ENCODE measurements at places on chromosomes 5 and 9. TPM values are rescaled to one million over a fixed set of nuclear protein-coding genes. Genes with fewer than 3 reads are reported as not detected.

DNA sequence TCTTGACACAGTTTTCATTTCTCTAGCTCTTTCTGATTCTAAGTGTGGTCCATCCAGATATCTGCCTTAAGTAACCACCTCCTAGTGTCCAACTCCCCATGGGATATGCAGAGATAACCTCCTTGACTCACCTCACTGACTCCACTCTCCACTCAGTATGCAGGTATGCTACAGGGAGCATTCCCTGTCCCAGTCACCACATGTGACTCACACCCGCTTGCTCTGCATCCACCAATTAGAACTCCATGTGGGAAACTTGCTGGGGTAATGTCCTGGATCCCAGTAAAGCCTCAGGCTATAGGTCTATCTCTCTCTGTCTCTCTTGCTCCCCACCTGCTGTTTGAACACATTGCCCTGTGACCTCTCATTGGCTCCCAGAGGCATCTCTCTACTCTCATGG is 563.9 kb downstream of the HTR1A start:
- DNase-seq, result no peak

- DNase-seq, result no peak
These were observed 112.3 kb downstream of the VCAN start for GRCh38 chr5:83583859-83584258.

PRLR gene
- total RNA-seq, result 1.9 TPM

- DNase-seq, result no peak
These were observed 44.9 kb downstream of the SHB start for GRCh38 chr9:38024036-38024681.

- DNase-seq, result no peak
These were observed 99.9 kb upstream of the PITX1 start for GRCh38 chr5:135133698-135134515.

- DNase-seq, result no peak
These were observed 458.6 kb downstream of the ZSWIM6 start for GRCh38 chr5:61790678-61791077.

F2RL2 gene
- total RNA-seq, result 0.76 TPM

DNA sequence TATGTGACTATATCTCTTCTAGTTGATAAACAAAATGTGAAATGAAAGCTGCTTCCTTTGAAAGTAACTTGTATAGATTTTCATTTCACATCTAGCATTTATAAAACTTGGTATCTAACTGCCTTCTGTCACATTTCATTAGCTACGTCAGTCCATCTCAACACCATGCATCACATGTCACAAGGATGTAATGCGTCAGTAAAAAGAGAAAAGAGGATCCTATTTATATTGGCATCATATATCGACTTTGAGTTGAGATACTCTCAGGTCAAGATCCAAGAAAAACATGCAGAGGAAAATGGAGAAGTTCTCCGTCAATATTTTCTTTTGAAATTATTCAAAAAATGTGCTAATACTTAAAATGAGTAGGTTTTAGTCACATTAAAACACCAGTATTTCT is 1211.2 kb downstream of the EFNA5 start:
- DNase-seq, result no peak

DNA sequence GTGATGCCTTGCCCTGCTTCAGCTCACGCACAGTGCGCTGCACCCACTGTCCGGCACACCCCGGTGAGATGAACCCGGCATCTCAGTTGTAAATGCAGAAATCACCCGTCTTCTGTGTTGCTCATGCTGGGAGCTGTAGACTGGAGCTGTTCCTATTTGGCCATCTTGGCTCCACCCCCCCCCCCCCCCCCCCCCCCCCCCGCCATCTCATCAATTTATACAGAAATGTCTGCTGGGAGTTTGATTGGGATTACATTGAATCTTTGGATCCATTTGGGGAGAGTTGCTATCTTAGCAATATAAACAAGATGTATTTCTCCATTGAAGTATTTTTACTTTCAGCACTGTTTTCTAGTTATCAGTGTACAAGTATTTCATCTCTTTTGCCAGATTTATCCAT is 55.2 kb downstream of the RIC1 start:
- DNase-seq, result no peak

DNA sequence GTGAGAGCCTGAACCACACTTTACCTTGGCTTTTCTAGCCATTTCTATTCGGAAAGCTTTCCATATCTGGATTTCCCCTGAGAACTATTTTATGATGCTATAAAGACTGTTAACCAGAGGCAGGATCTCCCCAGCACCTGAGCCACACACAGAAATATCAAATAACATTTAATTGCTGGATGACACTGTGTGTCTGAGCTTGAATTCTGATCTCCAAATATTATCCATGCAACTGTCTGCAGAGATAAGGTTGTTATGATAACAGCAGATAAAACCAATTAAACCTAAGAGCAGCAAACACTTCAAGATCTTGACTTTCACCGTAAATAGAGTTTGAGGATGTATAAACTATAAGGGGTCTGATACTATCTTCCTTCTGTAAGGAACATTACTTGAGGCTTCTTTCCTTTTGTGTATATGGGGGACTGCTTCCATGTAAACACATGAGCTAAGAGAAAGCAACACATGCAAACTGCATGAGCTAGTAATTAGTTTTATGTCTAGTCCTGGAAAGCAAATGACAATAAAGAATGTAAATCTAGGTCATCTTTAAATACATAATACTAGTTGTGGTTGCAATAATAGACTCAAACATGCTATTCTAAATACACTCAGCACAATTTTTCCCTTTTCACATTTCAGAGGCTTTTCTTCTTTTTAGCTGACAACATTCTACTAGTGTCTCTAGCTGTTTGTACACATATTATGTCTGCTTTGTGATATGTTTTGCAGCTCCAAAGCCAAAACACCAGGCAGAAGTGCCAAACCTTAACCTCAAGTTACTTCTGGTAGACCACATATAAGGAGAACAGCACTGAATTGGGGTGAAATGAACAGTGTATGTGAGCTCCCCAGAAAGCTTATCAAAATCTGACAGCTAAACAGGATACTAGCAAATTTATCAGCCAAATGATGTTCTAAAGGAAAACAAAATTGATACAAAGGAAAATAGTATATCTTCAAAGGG is 136.5 kb downstream of the EFNA5 start:
- DNase-seq, result no peak

ORM1 gene
- total RNA-seq, result 0.41 TPM

PCSK1 gene
- total RNA-seq, result 0.09 TPM

SLC4A9 gene
- total RNA-seq, result not detected

- DNase-seq, result no peak
These were observed 188.9 kb upstream of the RPS23 start for GRCh38 chr5:82466986-82467561.

GRCh38 chr5:138371454-138371853 is 19.0 kb downstream of the KDM3B start:
- DNase-seq, result no peak

FAM153A gene
- total RNA-seq, result not detected

DNA sequence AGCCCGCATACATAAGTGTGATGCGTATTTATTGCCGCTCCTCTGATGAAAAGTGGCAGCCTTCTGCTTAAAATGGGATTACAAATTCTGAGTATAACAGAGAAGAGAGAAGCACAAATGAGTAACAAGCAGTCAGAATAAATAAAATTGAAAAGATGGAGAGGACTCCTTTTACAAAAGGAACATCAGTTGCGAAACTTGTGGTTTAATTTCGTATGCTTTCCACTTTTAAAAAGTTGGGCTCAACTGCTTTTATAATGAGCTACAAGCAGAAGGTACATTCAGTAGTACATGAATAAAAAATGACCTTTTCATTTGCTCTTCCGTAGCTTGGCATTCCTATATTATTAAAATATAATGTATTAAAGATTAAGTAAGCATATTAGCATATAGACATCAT is 320.0 kb downstream of the FBXL17 start:
- DNase-seq, result no peak

GRCh38 chr5:57302643-57303042 is 128.8 kb downstream of the GPBP1 start:
- DNase-seq, result no peak

BTNL3 gene
- total RNA-seq, result not detected

TSSK1B gene
- total RNA-seq, result 1.3 TPM

DNA sequence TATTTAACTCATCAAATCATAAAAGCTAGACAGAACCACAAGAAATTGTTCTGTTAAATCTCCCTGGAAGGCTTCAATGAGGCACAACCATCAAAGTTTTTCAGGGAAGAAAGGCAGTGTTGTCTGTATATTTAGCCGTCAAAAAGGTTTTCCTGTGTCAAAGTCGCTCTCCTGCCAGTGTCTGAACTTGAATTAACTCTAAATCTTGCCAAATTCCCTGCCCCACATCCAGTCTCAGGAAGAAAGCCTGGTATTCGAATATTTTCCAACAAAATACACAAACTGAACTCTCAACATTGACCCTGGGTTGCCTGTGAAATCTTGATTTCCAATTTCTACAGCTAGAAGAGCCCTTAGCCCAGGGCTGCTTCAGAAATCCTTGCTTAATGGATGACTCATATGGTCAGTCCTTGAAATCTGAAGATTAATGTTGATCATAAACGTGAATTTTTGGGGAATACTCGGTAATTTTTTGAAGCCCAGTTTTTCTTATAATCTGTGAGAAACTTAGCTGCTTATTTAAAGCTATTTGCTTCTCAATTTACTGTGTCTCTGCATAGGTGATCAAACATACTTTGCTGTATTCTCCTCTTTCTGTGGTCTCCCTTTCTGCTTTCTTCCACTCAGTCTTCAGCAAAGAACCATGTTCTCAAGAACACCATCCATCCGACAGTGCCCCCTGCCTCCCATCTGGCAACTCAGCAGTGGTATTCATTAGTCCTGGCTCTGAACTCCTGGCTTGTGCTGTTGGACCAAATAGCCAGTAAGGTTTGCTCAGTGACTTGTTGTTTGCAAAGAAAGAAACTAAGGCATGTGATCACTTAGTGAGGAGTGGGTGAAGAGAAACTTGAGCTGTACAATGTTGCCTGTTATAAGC is 58.9 kb downstream of the NREP start:
- no peak for DNase-seq

BTNL9 gene
- total RNA-seq, result 5.3 TPM

- DNase-seq, result no peak
These were observed 31.6 kb downstream of the NSUN2 start for GRCh38 chr5:6601271-6601670.

DNA sequence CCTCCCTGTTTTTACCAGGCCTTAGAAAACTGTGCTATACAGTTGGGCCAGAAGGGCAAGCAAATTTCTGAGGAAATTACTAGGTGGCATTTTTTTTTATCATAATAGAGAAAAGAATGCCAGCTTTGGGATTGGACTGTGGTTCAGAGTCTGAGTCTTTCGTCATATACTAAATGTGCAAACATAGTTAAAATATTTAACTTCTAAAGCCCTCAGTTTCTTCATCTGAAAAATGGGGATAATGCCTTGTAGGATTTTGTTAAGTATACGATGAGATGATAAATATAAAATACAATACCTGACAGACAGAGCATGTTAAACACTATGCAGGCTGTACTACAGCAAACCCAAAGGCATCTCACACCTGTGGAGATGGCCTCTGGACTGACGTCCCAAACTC is 87.3 kb upstream of the GRHPR start:
- DNase-seq, result no peak

DNA sequence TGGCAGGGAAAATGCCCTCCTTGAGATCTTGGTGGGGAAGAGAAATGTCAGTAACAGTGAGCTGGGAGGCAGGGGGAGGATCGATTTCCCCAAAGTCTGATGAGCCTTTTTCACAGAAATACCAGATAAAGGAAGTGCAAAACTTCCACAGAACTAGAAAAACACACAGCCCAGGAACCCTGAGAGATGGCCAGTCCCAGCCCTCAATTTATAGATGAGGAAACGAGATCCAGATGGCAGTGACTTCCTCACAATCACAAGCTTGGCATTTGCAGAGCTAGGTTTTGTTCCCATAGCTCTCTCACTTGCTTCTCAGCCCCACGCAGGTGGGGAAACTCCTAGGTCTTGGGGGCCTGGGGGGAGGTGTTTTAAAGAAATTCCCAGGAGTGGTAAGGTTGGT is 3.8 kb upstream of the GGTA1 start:
- DNase-seq, result no peak

- no peak for DNase-seq
These were observed 1.8 kb downstream of the RNF130 start for GRCh38 chr5:180069589-180070247.

KLHL3 gene
- total RNA-seq, result 3.8 TPM

DPP7 gene
- total RNA-seq, result 66.5 TPM

DNA sequence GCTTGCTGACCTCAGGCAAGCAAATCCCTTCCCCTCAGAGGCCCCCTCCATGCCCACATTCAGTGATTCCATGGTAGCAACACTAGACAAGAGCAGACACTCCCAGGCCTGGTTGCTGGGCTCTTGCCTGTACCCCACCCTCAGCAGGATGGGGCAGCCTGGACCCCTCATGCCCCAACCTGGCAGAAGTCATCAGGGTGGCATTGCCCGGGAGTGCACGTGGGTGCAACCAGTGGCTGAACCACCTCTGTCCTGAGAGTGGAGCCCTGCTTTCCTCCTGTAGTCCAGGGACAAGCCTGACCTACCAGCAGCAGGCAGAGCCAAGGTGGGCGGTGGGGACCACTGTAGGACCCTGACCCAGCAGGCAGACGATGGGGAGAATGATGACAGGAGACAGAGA is 65.8 kb upstream of the TBC1D2 start:
- DNase-seq, result no peak

SUSD1 gene
- total RNA-seq, result 6.5 TPM

GRCh38 chr9:4832786-4833579 is 40.2 kb downstream of the RCL1 start:
- no peak for DNase-seq

TMEM215 gene
- total RNA-seq, result not detected

GRCh38 chr5:149210225-149210624 is 61.4 kb upstream of the AFAP1L1 start:
- DNase-seq, result no peak

DNA sequence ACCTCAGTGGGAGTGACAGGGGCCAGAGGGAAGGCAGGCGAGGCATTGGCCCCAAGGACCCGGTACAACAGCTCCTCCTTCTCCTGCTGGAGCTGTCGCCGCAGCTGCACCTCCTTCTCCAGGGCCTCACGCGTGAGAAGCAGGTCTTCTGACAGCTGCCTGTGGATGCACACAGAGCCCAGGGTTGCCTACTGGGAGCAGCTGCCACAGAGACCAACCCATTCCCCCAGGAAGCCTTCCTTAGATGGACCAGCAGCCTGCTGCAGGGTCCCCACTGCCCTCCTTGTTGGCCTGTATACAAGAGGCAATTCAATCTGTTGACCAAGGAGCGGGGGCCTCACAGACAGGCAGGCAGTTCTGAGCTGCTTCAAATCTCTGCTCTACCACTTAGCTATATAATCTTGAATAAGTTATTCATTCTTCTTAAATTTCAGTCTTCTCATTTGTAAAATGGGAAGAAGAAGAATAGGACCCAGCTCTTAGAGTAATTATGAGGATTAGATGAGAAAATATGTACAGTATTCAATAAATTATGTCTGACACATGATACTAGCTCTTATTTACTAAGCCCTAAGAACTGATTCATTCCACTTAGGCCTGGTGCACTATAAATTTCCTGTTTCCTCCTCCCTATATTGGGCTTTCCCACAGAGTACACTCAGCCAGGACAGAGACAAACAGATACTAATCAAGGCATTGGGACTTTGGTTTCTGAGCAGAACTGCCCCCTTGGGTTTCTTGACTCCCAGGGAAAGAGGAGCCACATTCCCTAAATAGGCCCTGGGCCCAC is 26.1 kb upstream of the ANXA6 start:
- no peak for DNase-seq

OMD gene
- total RNA-seq, result 21.9 TPM

GRCh38 chr9:2691212-2691611 is 26.1 kb upstream of the KCNV2 start:
- no peak for DNase-seq
